ENCODE measurements at places on chromosomes 3 and 15. TPM values are rescaled to one million over a fixed set of nuclear protein-coding genes. Genes with fewer than 3 reads are reported as not detected.

TM6SF1 gene
- 6.4 TPM for total RNA-seq

TLR9 gene
- total RNA-seq = 0.54 TPM

CCR2 gene
- 3.1 TPM for total RNA-seq

RPL39L gene
- 27.7 TPM for total RNA-seq

DNA sequence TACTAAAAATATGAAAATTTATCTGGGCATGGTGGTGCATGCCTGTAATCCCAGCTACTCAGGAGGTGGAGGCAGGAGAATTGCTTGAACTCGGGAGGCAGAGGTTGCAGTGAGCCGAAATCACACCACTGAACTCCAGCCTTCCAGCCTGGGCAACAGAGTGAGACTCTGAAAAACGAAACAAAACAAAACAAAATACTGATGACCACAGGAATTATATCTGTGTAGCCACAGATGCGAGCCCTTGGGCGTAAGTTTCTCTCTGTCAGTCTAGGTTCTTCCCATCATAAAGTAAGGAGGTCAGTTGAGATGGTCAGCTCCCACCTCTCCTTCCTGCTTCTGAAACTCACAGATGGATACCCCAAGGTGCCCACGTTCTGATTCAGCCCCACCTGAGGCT is 37.7 kb upstream of the CFAP161 start:
- H3K4me3 ChIP-seq = no peak overlapping the region
- H3K27me3 ChIP-seq = no peaks in the 10 kb centered on the region
- no peaks in the 10 kb centered on the region for H3K36me3 ChIP-seq
- H3K27ac ChIP-seq = no peak overlapping the region
- H3K4me1 ChIP-seq = peaks cover 8% of the 10 kb centered on the region
